ENCODE measurements at places on chromosomes 12 and 14.

GRCh38 chr14:68937471-68938270, 41.4 kb downstream of the ACTN1 start:
- peak overlapping the region; percentile 90 for H3K27ac ChIP-seq
- H3K4me3 ChIP-seq = no peak overlapping the region
- H3K27me3 ChIP-seq = peaks cover 7% of the 10 kb centered on the region
- H3K4me1 ChIP-seq = peaks cover 96% of the 10 kb centered on the region
- no peak for DNase-seq
- peaks cover 29% of the 10 kb centered on the region for H3K36me3 ChIP-seq

- no peaks in the 10 kb centered on the region for H3K36me3 ChIP-seq
- H3K27ac ChIP-seq = no peak overlapping the region
- DNase-seq = no peak
Observed at GRCh38 chr14:95263527-95264231, 56.0 kb downstream of the CLMN start.

- H3K4me1 ChIP-seq = peaks cover 58% of the 10 kb centered on the region
- no peaks in the 10 kb centered on the region for H3K27me3 ChIP-seq
- peak overlapping the region; percentile 87 for H3K4me3 ChIP-seq
- H3K36me3 ChIP-seq = no peaks in the 10 kb centered on the region
- DNase-seq = no peak
Observed at GRCh38 chr14:75979648-75980565, 1.9 kb downstream of the TGFB3 start.

- no peak for DNase-seq
- H3K36me3 ChIP-seq = peaks cover 11% of the 10 kb centered on the region
- peaks cover 8% of the 10 kb centered on the region for H3K27me3 ChIP-seq
- peaks cover 45% of the 10 kb centered on the region for H3K4me1 ChIP-seq
- no peak overlapping the region for H3K4me3 ChIP-seq
- H3K27ac ChIP-seq = peak overlapping the region; percentile 88
Observed at GRCh38 chr14:100484531-100485267, 102.5 kb downstream of the BEGAIN start.

DNA sequence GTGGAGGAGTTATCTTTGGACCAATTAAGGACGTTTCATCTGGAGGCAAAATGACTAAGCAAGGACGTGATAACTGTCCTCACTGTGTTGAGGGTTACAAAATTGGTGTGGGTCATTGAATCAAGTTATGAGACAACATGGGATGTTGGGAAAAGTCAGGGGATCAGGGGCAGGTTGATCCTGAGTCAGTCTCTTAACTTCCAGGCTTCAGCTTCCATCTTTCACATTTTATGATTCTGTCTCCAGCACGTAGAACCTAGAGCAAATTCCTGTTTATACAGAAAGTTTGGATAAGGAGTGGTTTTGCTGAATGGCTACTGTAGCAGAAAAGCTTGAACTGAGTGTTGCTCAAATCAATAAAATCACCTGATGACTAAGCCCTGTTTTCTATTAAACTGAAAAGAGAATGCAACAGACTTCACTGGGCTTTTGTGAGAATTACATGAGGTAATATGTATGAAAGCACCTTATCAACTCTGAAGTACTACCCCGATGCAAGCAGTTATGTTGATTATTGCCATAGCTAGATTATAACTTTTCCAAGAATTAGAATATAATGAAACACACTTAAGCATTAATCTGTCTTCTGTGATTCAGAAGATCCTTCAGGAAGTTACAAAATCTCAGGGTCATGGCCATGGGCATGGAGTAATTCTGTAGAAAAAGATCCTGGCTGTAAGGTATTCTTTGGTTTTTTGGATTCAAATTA, 184.8 kb downstream of the ETV6 start:
- H3K36me3 ChIP-seq = peaks cover 9% of the 10 kb centered on the region
- H3K4me1 ChIP-seq = peaks cover 35% of the 10 kb centered on the region
- no peaks in the 10 kb centered on the region for H3K27me3 ChIP-seq
- H3K27ac ChIP-seq = peak overlapping the region; percentile 80
- H3K4me3 ChIP-seq = peak overlapping the region; percentile 18

- H3K4me1 ChIP-seq = no peaks in the 10 kb centered on the region
- H3K27ac ChIP-seq = no peak overlapping the region
- no peaks in the 10 kb centered on the region for H3K36me3 ChIP-seq
Observed at GRCh38 chr12:11460343-11461023, 65.1 kb upstream of the PRB2 start.

GRCh38 chr14:56549721-56550120, 29.9 kb upstream of the TMEM260 start:
- no peak for DNase-seq
- no peak overlapping the region for H3K4me3 ChIP-seq
- peaks cover 14% of the 10 kb centered on the region for H3K27me3 ChIP-seq
- H3K36me3 ChIP-seq = no peaks in the 10 kb centered on the region
- H3K4me1 ChIP-seq = no peaks in the 10 kb centered on the region
- no peak overlapping the region for H3K27ac ChIP-seq

DNA sequence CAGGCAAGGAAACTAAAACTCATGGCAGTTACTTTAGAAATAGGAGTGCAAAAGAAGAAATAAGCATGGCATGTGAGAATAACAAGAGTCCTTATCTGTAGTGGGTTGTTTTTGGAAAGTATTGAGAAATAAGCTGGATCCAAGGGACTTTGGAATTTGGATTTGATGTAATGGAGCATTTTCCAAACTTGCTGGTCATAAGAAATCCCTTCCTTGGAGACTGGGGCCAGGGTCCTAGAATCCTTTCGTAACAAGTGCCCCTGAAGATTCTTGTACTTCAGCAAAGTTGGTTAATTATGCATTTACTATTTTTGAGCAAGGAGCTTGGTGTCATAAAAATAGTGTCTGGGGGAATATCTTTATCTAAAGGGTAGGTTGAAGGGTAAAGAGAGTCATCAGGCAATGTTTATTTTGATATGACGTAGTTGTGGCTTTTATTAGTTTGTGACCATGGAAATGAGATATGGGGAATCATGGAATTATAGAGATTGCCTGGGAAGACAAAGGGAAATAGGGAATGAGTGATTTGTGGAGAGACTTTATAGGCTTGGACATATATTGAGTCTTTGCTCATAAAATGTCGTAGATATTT, 53.9 kb downstream of the WNK1 start:
- no peak for DNase-seq
- peaks cover 51% of the 10 kb centered on the region for H3K4me1 ChIP-seq
- no peaks in the 10 kb centered on the region for H3K36me3 ChIP-seq
- peak overlapping the region; percentile 14 for H3K27ac ChIP-seq
- no peaks in the 10 kb centered on the region for H3K27me3 ChIP-seq
- no peak overlapping the region for H3K4me3 ChIP-seq

DNA sequence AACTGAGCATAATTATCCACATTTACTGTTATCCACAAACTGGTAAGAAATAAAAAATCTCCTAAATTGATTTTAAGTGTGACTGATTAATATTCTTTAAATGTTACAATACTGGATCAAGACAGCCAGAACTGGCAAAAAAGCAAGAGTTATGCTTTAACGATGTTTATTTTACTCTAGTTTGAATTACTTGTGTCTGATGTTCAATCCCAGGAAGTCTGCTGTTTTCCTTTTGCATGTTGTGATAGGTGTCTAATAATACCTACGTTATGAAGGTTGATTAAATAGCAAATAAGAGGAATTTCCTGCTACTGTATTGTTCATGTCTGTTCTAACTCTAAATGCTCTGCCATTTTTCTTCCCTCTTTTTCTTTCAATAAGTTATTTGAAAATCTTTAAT, 34.4 kb upstream of the OTOGL start:
- H3K4me3 ChIP-seq = no peak overlapping the region
- peaks cover 16% of the 10 kb centered on the region for H3K4me1 ChIP-seq
- H3K27me3 ChIP-seq = no peaks in the 10 kb centered on the region
- H3K27ac ChIP-seq = no peak overlapping the region
- no peaks in the 10 kb centered on the region for H3K36me3 ChIP-seq

- H3K27ac ChIP-seq = no peak overlapping the region
- DNase-seq = no peak
- H3K27me3 ChIP-seq = no peaks in the 10 kb centered on the region
Observed at GRCh38 chr14:26320886-26321285, 276.9 kb downstream of the NOVA1 start.

DNA sequence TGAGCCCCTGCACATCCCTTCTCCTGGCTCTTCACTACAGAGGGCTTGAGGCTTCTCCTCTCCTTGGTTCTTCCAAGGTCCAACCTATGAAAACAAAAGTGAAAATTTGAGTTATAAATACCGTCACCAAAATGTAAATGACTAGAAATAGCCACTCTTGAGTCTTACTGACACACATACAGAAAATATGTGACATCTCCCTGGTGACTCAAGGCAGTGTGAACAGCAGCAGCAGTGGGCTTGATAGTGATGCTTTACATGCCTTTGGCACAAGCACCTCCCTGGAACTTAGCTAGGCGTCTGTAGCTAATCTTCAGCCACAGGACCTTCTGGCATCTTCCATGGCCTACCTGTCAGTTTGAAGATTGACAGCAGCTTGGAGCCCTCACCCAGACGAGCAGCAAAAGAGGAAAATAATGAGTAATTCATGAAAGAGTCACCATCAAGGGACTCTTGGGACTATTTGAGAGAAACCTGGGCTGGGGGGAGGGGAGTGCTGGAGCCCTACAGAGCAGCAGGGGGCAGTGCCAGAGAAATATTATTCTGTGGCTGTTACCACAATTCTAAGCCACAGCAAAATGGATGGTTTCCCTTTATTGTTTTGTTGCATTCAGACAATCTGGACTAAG, 158.0 kb downstream of the KCNK10 start:
- no peaks in the 10 kb centered on the region for H3K36me3 ChIP-seq
- no peak for DNase-seq
- no peaks in the 10 kb centered on the region for H3K4me1 ChIP-seq
- no peak overlapping the region for H3K27ac ChIP-seq
- H3K27me3 ChIP-seq = peaks cover 2% of the 10 kb centered on the region
- no peak overlapping the region for H3K4me3 ChIP-seq

DNA sequence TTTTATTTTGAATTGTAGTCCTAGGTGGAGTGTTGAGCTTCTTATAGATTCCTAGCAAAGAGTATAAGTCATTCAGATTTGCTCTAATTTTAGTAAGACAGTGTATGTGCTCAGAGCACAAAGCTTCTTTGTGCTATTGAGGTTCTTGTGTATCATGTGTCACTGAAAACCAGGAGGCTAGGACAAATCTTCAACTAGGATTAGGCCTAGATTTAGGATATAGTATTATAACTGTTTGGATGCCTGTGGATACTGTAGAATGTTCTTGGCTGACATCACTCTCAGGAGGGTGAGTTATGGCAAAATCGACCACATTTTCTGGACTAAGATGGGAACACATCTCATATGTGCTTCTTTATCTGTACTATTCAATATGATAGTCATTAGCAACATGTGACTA, 86.5 kb downstream of the DHRS2 start:
- H3K36me3 ChIP-seq = no peaks in the 10 kb centered on the region
- no peak overlapping the region for H3K27ac ChIP-seq
- H3K4me1 ChIP-seq = peaks cover 18% of the 10 kb centered on the region
- H3K27me3 ChIP-seq = peaks cover 8% of the 10 kb centered on the region

- no peaks in the 10 kb centered on the region for H3K4me1 ChIP-seq
- H3K27ac ChIP-seq = no peak overlapping the region
- no peaks in the 10 kb centered on the region for H3K36me3 ChIP-seq
- H3K27me3 ChIP-seq = no peaks in the 10 kb centered on the region
- DNase-seq = no peak
Observed at GRCh38 chr12:112932485-112933128, 5.7 kb upstream of the OAS3 start.

GRCh38 chr12:111355201-111355925, 13.5 kb downstream of the PHETA1 start:
- no peak overlapping the region for H3K27ac ChIP-seq
- peaks cover 11% of the 10 kb centered on the region for H3K4me1 ChIP-seq
- H3K4me3 ChIP-seq = no peak overlapping the region
- no peaks in the 10 kb centered on the region for H3K36me3 ChIP-seq
- H3K27me3 ChIP-seq = peaks cover 13% of the 10 kb centered on the region
- DNase-seq = no peak

DNA sequence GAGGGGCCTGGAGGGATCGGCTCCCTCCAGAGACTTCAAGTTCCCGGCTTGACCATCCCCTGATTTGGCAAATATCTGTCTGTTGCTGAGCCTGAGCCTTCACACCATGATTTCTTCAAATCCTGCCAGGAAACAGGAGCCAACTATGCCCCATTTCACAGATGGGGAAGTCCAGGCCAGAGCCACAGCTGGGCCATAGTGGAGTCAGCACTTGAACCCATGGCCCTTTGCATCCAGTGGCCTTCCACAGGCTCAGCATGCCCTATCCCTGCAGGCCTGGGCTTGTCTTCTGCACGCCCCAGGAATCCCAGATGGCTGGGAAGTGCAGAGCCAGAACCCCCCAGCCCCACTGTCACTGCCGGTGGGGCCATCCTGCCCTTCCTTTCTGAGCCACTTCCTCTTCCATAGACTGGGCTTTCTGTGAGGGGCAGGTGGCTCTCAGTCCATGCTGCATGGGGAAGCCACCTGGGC, 44.9 kb downstream of the CYP46A1 start:
- H3K27ac ChIP-seq = no peak overlapping the region
- no peak overlapping the region for H3K4me3 ChIP-seq
- no peaks in the 10 kb centered on the region for H3K36me3 ChIP-seq
- no peak for DNase-seq

DNA sequence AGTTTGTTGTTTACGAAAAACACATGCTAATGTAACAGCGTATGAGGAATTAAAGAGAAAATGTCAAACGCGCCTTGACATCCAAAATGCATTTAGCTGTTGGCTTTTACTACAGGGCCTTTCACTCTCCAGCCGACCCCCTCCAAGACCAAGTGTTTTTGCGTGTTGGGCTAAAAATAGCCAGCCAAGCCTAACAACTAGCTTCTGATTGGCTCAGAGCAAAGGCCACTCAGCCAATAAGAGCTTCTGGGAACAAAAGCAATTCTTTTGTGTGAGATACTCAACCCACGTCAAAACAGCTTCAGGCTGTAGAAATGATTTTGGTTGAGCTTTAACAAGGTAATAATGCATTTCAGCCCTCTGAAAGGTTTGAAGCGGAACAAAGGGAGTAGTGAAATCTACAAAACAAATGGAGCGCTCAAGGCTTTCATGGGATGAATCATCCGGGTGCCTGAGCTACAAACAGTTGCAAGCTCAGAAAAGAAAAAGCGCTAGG, 198.7 kb upstream of the DCN start:
- no peaks in the 10 kb centered on the region for H3K36me3 ChIP-seq
- H3K27me3 ChIP-seq = no peaks in the 10 kb centered on the region
- peak overlapping the region; percentile 71 for H3K27ac ChIP-seq
- peaks cover 15% of the 10 kb centered on the region for H3K4me1 ChIP-seq
- peak; percentile 60 for DNase-seq

DNA sequence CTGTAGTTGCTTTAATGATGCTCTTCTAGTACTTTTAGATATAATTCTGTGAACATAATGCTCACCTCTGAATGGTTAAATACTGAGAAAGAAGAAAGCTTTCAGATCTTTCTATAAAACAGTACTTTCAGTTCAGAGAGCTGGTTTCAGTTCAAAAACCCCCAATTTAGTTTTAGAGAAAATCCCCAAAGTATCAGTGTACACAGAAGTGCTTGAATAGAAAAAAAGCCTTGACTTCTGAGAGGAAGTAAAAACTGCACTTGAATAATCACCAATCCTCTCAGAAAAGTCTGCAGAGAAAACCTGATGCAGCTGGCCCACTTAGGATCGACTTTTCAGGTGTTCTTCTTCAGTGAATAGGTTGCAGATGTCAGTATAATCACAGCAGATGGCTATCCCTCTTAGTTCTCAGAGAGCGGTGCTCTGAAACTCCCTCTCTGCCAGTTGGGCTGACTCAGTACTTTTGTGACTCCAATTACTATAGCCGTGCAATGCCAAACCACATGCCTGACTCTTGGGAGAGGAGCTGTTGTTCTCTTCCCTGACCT, 616.3 kb downstream of the LRFN5 start:
- no peaks in the 10 kb centered on the region for H3K36me3 ChIP-seq
- peak overlapping the region; percentile 16 for H3K4me3 ChIP-seq
- H3K4me1 ChIP-seq = peaks cover 23% of the 10 kb centered on the region
- H3K27ac ChIP-seq = peak overlapping the region; percentile 50
- DNase-seq = no peak
- no peaks in the 10 kb centered on the region for H3K27me3 ChIP-seq

Data from HFFc6 (cell line).